Brain (organoid and tissue), 16 donors: ENCODE measurements at places on chromosomes 1 and 21.

GRCh38 chr1:41649396-41650027, 165.0 kb upstream of the EDN2 start:
- no peak for DNase-seq

DNA sequence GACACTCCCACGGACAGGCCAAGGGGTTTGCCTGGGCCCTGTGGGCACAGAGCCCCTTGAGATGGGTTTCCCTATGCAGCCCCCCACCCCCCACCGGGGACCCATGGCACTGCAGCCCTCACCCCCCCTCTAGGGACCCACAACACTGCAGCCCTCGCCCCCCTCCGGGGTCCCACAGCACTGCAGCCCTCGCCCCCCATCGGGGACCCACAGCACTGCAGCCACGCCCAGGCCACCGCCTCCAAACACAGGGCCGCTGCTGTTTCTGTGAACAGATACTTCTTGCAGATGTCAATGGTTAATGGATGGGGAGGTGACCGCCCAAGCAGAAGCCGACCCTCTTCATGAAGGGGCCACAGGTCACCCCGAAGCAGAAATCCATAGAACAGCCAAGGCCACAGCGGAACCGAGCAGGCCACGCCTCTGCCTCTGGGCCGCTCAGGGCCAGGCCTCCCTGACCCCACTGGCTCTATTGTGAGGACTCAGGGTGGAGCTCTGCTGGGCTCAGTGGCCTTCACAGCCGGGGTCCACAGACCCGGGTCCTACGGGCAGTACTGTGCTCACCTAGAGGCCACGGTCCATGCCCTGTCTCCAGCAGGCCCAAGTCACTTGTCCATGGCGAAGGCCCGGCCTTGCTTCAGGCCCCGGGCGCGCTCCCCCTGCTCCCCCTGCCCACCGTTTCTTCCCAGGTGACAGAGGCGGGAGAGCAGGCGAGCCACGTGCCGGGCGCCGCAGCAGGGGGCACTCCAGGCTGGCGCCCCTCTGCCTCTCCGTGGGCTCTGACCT, 4.1 kb upstream of the POFUT2 start:
- no peak for DNase-seq

GRCh38 chr21:33031152-33031911, 5.6 kb downstream of the OLIG2 start:
- DNase-seq: no peak

DNA sequence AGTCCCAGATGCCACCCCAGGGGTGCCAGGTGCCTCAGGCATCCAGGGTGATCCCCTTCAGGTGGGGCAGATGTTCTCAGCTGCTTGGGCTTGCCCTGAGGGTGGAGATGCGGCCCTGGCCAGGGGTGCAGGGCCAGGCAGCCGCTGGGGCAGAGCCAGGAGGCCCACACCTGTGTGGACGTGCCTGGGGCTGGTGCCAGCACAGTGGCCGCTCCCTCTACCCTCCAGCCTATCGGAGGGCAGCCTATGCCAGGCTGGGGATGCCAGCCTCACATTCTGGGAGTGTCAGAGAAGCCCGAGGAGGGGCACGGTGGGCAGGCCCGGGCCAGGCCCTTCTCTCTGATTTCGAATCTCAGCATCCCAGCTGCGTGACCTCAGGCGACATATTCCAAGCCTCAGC, 96.5 kb upstream of the WNT4 start:
- no peak for DNase-seq

DNA sequence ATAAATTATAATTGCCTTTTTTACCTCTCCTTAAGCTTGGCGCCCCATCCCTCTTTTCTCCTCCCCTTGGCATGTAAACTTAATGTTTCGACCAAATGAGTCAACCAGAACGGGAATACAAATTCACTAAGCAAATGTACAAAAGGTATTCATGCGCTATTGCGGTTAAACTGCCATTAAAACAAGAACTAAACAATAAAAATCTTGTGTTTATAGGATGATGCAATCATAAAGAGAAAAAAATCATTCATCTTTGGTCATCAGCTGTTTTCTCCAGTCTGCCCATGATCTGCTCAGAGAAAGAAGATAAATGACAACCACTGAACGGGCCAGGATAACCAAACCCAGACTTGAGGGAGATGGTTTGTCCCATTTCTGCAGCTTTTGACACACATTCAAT, 534.2 kb upstream of the PLXNA2 start:
- DNase-seq: no peak

- no peak for DNase-seq
These were observed 71.2 kb upstream of the HMGB4 start for GRCh38 chr1:33792651-33793050.

DNA sequence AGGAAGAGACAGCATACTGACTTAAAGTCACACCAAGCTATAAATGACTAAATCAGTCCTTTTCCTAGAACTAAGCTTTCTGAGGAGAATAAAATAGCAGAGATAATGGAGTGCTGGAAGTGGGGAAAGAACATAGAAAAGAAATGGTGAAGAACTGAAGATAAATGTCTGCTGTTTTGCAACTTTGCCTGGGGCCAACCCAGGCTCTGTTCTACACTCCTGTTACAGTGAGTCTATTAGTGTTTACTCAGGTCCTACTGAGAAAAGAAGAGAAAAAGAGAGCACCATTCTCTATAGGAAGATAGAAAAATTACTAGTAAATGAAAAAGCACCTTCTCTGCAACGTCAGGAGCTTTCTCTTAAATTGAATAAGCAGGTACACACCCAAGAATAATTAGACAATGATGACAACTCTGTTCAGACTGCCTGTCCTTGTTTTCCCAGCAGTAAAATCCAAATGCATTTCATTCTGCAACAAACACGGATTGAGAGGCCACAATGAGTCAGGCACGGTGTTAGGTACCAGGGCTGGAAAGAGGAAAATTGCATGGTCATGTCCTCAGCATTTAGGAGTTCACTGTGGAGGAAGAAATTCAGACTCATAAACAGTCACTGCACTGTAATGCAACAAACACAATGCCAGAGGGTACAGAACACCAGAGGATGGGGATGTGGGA, 139.4 kb upstream of the CAMK1G start:
- DNase-seq: no peak

DNA sequence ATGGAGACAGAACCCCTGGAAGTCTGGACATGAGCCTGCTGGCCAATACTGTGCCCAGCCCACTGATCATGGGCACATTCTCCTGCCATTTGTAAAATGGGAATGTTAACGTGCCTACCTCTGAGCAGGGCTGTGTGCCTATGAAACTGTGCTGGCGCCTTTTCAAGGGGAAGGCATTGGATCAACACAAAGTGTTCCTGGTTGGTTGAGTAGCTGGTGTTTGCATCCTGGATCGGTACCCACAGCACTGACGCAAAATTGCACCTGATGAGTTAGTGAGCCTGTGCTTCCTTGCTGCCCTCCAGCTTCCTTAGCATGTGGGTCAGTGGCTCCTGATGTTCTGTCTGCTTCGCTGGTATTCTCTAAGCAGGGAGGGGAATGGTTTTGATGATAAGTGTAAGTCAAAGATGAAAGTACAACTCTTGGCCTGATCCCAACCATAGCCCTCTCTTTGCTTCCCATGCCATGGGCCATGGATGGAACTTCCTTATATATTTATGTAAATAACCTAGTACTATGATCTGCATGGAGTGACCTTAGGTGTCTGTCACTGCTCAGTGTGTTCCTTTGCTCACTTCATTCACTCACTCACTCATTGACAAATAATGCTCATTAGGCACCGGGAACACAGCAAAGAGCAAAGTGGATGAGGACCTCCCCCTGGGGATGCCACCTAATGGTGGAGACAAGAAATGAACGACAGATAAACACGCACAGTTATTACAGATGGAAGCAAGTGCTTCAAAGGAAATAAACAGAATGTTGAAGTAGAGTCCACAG, 22.7 kb downstream of the MAB21L3 start:
- no peak for DNase-seq

- DNase-seq: peak; percentile 73
These were observed 75.8 kb upstream of the SDC3 start for GRCh38 chr1:30984165-30984889.

- DNase-seq: no peak
These were observed 4.8 kb upstream of the GPR37L1 start for GRCh38 chr1:202117898-202118371.

DNA sequence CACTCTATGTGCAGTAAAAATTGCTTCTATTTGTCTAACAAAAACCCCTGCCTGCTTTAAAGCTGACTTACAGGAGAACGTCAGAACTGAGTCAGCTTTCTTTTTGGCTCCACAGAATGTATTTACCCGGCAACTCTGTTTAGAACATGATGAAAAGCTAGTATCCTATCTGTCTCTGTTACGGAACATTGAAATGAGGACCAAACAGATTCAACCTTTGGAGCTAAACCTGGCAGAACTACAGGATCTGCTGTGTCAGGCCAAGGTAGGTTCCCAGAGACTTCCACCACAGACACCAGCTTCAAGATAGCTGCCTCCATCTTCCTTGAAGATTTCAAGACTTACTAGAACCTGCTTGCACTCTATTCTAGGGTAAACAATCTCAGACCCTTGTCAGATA, 132.6 kb downstream of the MACF1 start:
- DNase-seq: no peak

- no peak for DNase-seq
These were observed 143.0 kb upstream of the NRIP1 start for GRCh38 chr21:15207635-15208370.

DNA sequence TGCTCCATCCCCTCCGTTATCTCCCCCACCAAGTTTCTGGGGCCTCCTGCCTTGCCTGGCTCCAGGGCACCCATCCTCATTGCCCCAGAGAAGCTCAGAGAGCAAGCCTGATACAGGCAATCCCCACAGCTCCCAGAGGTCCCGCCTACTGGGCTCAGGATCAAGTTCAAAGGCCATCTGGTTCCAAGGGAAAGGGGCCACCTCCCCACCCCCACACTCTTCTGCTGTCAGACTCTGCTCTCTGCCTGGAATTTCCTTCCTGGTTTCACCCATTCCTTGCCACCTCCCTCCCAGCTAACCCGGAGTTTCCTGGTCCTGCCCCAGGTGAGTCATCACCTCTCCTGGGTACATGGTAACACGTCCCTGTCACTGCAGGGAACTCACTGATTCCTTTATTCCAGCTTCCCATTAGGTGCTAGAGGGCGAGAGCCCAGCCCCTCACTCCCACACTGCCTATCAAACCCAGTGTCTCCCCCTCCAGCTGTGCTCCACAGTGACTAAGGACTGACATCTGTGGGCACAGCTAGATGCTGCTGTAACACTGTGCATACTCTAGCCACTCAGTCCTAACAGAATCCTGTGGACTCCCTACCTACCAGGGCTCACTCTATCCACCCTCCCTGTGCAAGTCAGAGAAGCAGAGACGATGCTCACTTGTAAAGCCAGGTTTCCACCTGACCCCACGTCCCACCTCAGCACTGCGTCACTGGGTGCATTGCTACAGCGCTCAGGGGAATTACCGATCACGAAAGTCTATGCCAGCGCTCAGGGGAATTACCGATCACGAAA, 21.8 kb downstream of the RSPH1 start:
- DNase-seq: no peak

DNA sequence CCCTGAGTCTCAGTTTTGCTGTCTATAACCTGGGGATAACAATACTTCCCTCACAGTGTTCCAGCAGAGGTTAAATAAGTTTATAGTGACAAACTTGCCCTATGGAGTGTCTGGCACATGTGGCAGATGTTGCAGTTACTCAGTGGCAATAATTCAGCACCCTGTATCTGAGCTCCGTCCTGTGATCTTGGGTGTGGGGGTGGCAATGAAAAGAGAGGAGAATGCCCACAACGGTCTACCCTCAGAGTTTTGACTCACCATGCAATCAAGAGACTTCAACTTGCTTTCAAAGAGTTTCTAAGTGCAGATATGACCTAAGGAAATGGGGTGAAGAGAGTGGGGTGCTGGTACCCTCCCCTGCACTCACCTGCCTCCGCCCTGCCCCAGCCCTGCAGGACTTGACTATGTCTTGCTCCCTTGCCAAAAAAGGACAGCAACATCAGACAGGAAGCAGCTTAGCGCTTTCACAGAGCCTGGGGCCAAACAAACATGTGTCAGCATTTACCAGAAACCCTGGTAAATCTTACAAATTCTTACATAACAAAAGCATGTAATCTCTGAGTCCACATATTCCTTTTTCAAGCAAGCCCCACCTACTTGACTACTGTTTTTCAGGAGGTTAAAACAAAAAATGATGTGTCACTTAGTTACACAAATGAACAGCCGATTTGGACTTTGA, 185.1 kb upstream of the CAMK1G start:
- DNase-seq: no peak

GRCh38 chr1:3864884-3865283, 7.6 kb downstream of the DFFB start:
- DNase-seq: no peak

DNA sequence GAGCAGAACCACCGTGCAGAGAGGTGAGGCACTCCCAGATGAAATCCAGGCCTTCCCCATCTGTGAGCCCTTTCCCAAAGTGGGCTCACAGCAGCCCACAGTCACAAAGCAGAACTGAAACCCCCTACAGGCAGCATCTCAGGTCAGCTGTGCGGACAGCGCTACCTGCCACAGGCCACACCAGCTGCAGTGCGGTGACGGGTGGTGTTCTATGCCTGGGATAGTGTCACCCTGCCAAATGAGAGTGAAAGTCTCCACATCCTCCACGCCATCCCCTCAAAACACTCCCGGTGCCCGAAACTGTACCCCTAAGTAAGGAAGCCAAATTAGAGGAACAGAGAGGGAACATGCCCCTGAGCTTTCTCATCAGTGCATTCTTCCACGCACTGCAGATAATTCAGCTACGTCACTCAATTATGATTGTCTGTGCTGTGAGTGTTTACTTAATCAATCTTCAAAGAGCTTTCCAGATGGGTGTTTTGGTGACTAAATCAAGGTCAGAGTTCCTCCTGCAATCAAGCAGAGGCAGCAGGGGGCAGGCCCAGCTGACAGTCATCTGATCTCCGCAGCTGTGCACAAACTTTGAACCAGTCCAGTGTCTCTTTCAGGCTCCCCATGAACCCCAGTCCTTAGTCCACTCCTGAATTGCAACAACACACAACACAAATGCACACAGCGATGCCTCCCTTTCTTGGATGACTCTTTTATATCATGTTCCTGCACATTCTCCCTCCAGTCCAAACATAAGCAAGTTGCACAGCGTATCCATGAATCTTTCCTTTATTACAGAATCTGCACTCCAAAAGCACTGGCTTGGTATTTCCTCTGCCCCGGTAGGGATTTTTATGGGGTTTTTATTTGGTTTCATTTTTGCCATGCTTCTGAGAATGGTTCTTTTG, 150.0 kb downstream of the TOMM20 start:
- no peak for DNase-seq

GRCh38 chr1:41670217-41670957, 185.9 kb upstream of the EDN2 start:
- DNase-seq: no peak

- peak; percentile 12 for DNase-seq
These were observed 20.6 kb downstream of the PADI2 start for GRCh38 chr1:17098446-17099317.

DNA sequence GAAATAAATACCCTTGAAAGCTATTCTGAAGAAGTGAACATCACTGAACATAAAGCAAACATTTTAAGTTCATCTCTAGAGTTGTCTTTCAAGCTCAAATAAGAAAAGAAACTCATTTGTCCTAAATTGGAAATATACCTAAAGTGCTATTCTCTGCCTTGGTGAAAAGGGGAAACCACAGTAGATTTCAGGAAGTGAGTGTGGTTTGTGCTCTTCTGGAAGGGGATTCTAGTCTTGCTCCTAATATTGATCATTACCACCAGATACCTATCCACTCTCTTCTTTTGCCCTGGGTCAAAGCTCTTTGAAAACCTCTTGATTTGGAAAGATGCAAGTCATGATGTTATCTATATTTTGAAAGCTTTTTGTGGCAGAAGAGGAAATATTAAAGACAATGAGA, 798.1 kb downstream of the ADGRL2 start:
- no peak for DNase-seq
